ENCODE measurements at places on chromosomes 2 and 18.

DNA sequence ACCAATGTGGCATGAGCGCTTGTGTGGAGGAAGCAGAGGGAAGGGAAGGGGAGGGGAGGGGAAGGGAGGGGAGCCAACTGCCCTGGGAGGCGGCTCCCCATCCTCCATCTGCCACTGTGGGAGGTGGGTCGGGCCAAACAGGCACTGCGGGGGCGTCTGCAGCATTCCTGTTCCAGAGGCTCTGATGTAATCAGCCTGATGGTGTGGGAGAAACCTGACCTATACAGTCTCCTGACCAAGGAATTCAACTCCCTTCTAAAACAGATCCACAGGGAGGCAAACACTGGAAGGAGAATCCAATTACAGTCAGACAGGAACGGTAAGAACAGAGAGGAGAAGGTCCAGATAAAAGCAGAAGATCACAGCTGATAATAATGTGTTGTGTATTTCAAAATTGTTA lies 88.8 kb downstream of the CD8B2 start:
- DNase-seq = no peak

DNA sequence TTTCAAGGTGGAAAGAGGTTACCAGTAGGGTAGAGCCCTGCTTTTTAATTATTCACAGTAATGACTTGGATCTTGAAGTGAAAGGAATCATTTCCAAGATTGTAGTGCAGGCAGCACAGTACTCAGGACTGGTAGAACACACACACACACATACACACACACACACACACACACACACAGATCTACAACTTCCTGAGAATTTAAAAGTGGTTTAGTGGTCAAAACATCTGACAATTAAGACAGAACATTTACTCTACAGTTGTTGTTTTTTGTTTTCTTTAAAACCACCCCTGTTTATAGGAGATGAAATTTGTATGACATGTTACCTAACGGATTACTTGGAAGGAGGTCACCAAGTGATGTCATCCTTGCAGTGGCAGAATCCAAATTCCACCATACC lies 146.7 kb upstream of the VRK2 start:
- DNase-seq = no peak

DNA sequence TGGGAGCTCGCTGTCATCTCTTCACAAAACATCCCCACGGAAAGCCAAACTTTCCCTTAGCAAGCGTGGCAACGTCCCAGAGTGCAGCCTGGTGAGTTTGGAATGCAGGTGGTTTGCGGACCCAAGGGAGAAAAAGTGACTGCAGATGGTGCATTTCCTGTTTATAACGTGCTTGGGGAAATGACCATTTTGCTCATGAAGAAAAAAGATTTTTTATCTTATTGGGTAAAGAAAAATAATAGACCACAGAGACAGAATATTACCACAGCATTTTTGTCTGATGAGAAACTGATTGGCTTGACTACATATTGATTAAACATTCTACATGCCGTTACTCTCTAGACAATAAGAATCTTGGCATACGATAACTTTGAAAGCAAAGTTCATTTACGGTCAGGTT lies 136.5 kb downstream of the COPS8 start:
- no peak for DNase-seq

GRCh38 chr2:167190053-167190452 lies 301.8 kb downstream of the XIRP2 start:
- DNase-seq = no peak

DNA sequence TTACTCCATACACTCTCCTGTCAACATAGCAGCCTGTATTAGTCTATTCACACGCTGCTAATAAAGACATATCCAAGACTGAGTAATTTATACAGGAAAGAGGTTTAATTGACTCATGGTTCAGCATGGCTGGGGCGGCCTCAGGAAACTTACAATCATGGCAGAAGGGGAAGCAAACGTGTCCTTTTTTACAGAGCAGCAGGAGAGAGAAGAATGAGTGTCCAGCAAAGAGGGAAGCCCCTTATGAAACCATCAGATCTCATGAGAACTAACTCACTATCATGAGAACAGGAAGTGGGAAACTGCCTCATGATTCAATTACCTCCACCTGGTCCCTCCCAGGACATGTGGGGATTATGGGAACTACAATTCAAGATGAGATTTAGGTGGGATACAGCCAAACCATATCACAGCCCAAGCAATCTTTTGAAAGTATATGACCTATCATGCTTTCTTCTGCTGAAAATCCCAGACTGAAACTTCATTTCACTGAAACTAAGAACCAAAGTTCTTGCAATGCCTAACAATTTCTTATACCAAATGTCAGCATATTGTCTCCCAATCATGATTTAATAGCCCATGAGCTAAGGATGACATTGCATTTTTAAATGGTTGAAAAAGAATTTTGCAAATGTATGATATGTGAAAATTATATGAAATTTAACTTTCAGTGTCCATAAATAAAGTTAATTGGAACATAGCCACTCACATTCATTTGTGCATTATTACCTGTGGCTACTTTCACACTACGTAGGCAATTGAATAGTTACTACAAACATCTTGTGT lies 686.8 kb upstream of the ZEB2 start:
- no peak for DNase-seq

GRCh38 chr2:35067420-35067819 lies 1288.2 kb upstream of the CRIM1 start:
- no peak for DNase-seq

DNA sequence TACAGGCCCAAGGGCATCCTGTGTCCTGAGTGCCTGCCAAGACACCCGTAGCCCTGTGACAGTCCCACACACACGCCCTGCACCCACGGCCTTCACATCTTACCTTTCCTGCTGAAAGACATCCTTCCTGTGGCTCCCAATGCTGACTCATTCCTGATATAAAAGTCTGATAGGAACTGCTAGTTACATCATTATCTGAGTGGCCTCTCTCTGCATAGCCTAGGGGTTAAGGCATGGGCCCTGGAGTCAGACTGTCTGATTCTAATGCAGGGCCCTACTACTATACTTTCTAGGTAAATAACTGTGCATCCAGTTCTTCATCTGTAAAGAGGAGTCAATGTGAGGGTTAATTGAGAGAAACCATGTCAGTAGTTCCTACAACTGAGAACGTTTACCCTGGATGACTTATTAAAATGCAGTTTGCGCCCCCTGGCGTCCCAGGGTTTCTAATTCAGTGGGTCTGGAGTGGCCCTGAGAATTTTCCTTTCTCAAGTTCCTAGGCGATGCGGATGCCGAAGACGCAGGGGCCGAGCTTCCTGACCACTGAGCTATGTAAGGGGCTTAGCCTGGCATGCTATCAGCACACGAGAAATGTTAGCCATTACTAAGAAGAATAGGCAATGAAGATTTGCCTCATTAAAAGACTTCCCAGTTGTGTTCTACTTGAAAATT lies 6.0 kb upstream of the GPR45 start:
- peak; percentile 73 for DNase-seq

DNA sequence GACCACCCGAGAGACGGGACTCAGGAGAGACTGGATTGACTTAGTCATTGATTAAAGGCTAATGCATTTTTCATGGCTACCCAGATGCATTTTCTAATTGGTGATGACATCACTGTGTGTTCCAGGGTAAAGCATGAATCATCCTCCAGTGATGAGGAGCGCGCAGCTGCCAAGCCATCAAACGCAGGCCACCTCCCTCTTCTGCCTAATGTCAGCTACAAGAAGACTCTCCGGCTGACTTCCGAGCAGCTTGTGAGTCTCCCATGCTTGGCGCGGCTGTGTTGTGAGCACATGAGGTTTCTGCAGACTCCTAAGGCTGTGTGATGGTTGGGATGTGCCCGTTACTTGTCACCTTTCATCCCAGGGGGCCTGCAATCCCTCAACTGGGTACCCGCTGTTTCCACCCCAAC lies 56.4 kb downstream of the LPIN1 start:
- no peak for DNase-seq

GRCh38 chr2:176561706-176562105 lies 292.5 kb downstream of the MTX2 start:
- no peak for DNase-seq

GRCh38 chr2:58475756-58476155 lies 234.6 kb upstream of the FANCL start:
- no peak for DNase-seq

GRCh38 chr18:10878703-10879102 lies 270.7 kb downstream of the PIEZO2 start:
- no peak for DNase-seq

DNA sequence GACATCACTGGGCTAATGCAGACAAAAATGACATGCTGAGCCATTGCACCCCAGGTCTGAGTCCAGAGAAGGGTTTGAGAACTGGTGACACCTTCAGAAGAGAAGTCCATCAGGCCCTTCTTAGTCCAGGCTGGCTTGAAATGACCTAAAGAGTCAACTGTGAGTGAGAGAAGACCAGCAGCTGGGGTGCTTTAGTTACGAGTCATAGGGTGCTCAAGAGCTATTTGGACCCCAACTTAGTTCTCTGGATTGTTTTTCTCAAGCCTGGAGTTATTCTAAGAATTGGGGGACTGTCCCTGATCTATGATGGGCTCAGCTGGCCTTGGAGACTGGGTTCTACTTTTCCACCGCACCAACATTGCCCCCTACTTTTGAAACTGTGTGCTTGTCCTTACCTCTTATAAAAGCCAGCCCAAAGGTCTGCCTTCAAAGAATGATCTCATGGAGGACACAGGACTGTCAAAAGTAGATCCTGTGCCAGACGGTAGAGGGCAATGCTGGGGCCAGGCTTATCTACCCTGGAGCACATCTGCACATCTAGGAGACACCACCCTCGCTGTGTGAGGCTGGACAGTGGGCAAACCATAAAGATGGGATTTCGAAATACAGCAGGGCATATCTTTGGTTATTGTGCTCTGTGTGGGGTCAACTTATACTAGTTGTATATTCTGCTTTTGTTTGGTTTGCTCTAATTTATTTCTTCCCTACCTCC lies 333.0 kb upstream of the SLC14A2 start:
- DNase-seq = no peak

- no peak for DNase-seq
Observed at GRCh38 chr2:238505119-238505891, 78.6 kb downstream of the ASB1 start.

- DNase-seq = no peak
Observed at GRCh38 chr2:200397785-200398184, 91.3 kb downstream of the SPATS2L start.

GRCh38 chr18:46369323-46369722 lies 265.1 kb downstream of the HAUS1 start:
- DNase-seq = no peak

GRCh38 chr2:116669782-116670181 lies 1144.7 kb upstream of the DDX18 start:
- DNase-seq = no peak

GRCh38 chr18:48430150-48430549 lies 21.0 kb upstream of the ZBTB7C start:
- no peak for DNase-seq

DNA sequence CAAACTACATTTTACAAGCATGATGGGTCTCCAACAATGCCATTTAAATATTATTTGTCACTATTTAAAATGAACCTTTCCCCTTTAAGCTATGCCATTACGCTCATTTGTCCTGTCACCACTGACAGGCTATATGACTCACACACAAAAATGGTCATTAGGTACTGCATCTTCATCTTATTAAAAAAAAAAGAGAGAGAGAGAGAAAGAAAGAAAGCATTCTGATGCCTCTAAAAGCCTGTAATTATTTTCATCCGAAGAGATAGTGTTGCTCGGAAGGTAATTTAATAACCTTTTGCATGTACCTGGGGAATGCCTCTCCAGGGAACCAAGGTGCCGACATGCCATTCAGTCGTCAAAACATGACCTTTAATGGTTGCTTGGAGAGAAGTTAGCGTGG lies 226.7 kb downstream of the ARHGAP15 start:
- DNase-seq = no peak

DNA sequence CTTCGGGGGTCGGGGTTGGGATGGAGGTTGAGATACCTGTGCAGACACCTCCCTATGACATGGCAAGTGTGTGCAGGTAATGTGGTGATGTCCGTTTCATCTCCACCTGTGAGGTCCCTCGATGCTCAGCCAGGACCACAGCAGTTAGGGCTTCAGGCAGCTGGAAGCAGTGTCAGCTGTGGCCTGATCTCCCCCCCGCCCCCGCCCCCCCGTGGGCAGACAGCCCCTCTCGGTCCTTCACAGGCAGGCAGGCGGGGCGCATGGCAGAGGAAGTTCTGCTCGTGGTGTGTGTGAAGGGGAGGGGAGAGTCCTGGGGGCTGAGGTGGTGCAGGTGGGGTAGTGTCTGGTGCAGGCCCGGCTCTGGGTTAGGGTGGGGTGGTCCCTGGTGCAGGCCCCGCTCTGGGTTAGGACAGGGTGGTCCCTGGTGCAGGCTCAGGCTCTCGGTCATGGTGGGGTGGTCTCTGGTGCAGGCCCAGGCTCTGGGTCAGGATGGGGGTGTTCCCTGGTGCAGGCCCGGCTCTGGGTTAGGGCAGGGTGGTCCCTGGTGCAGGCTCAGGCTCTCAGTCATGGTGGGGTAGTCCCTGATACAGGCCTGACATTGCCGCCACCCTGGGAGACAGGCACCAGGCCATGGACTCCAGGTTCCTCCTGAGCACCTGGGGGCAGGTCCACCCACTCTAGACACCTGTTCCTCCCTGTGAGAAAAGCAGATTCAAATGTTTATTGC lies 94.3 kb downstream of the NFATC1 start:
- DNase-seq = peak; percentile 36

DNA sequence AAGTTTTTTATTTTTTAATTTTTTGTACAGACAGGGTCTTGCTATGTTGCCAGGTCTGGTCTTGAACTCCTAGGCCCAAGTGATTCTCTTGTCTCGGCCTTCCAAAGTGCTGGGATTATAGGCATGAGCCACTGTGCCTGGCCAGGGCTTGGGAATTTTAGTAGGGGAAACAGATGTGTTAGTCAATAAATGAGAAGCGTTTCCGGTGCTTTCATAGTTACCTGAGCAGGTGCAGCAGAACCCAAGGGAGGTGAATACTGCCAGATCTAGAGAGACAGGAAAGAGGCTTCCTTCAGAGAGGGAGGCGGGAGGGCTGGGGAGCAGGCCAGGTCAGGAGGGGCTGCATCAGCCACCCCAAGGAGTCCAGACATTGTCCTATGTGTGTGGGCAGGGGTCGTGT lies 30.5 kb upstream of the IMPA2 start:
- no peak for DNase-seq

DNA sequence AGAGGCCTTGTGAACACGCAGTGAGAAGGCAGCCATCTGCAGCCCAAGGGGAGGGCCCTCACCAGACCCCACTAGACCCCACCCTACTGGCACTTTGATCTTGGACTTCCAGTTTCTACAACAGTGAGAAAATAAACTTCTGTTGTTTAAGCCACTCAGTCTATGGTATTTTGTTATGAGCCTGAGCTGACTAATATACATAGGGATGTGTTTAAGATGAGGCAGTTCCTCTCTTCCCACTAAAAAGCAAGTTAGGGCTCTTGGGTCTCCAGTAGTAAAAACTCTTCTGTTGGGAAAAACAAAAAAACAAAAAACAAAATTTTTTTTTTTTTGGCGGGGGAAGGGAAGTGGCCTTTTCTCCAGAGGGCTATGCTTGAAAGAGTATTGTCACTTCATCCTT lies 233.2 kb upstream of the SMAD7 start:
- no peak for DNase-seq

DNA sequence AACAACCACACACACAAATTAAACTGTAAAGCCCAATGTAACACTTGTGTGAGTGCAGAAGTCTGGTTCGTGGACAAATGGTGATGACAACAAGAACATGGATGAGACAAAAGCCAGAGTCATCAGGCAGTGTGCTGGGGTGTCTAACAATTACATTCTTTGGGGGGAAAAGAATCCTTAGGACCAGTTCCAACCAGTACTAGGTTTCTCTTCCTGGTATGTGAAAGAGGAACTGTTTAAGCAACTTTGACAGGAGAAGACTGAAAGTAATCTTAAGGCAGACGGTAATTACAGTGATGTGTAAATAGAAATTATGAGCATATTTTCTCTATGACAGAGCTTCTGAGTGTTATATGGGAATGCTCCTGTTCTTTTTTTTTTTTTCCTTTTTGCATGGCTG lies 133.4 kb downstream of the AFF3 start:
- DNase-seq = no peak
